Right ventricle myocardium inferior (tissue), 1 donor: ENCODE measurements at places on chromosomes 1 and 21. TPM values are rescaled to one million over a fixed set of nuclear protein-coding genes. Genes with fewer than 3 reads are reported as not detected.

DNA sequence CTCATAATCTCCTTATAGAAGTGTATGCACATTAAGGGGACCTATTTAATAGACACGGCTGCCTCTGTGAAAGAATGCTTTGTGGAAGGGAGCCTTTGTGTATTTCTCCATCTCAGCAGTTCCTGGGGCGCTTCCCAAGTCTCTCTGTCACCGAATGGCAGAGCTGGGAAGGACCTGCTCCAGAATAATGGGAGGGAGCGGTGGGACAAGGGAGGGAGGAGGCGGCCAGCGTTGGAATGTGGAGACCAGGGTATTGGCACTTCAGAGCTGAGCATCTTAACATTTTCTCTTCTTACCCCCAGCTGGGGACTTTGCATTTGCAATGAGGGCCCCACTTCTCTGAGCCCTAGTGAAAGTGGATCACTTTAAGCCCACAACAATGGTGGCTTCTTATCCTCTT, 23.9 kb downstream of the CACHD1 start:
- no peak for DNase-seq

GRCh38 chr1:154323493-154323892, 1.8 kb upstream of the ATP8B2 start:
- no peak for DNase-seq

GRCh38 chr1:175525222-175525621, 218.2 kb downstream of the TNR start:
- DNase-seq = no peak

Gene SLC45A3
- total RNA-seq = 6.5 TPM

GRCh38 chr21:42939582-42940413, 14.4 kb upstream of the ERVH48-1 start:
- DNase-seq = no peak

DNA sequence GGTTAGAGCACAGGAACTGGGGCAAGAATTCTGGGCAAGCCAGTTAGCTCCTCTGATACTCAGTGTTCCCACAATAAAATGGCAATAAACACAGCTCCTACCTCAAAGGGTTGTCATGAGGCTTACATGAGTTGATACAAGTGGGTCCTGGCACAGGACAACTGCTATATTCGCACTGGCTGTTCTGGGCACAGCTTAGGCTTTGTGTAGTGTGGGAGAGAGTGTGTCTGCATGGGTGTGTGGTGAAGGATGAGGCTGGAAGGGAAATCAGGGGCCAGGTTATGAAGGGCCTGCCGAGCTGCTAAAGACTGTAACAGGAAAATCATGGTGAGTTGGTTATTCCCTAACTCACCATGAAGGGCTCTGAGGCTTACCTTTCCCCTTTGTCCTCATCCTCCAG, 18.7 kb downstream of the ETV3 start:
- DNase-seq = no peak

- DNase-seq = no peak
These were observed 127.3 kb downstream of the RERE start for GRCh38 chr1:8690253-8690525.

Gene GAS5
- total RNA-seq = 46.4 TPM

Gene MYBPHL
- not detected for total RNA-seq

DNA sequence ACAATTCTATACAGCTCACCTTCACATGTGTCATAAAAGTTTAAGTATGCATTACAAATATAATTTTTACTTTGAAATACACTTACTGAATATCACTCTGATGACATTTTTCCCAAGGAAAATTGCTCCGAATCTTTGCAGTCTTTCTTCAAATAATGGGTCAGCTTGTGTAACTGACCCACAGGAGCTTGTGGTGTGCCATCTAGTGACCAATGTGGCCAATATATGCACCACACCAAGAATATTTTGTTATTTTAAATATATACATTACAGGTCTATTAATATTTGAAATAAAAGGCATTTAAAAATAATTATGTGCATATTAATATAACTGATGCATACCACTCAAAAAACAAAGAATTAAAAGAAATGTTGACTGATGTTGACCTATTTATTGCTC, 271.4 kb downstream of the TBX15 start:
- DNase-seq = no peak

DNA sequence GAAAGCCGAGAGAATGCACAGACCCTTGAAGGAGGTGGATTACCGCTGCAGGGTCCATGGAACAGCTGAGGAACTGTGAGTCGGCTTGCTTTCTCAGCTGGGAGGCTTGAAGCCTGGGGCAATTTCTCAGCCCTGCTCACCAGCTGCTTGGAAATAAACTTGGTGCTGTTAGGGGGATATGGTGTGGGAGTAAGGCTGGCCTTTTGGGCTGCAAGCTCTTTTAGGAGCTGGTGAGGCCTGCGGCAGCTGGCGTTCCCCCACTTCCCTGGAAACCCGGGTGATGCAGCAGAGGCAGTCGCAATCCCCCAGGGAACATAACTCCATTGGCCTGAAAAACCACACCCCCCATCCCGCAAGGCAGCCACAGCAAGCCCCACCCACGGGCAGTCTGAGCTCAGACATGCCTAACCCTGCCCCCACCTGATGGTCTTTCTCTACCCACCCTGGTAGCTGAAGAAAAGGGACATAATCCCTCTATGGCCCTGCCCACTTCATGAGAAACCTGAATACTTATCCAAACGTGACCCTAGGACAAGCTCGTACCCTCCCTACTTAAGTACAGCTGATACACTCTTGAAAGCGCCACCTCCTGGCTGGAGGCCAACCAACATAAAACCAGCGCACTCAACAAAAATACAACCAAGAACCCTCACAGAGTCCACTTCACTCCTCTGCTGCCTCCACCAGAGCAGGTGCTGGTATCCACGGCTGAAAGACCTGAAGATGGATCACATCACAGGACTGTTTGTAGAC, 1995.8 kb downstream of the NCAM2 start:
- DNase-seq = no peak
